ENCODE measurements at places on chromosomes 5 and 9.
A peak's percentile ranks its signal among the peaks of the same experiment; 100 is the strongest.

- DNase-seq: no peak
Measured at GRCh38 chr9:135135171-135135928, 47.9 kb downstream of the OLFM1 start.

DNA sequence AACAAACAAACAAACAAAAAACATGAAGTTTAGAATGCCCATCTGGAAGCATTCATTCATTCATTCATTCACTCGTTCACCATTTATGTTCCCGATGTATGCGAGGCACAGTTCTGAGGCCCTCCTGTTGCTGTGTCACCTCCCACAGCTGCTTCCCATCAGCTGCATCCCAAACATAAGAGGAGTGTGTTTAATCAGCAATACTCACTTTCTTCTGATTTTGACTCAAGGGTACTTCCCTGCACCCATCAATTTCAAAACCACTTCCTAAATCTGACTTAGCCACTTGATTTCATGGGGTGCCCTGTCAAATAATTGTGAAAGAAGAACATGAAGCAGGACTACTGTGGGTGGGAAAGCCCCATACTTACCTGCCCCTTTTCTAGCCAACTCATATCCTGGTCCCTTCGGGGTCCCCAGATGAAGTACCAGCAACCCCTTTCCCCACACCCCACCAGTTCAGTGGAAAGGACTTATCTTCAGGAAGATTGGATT is 128.0 kb upstream of the IL12B start:
- DNase-seq: no peak

DNA sequence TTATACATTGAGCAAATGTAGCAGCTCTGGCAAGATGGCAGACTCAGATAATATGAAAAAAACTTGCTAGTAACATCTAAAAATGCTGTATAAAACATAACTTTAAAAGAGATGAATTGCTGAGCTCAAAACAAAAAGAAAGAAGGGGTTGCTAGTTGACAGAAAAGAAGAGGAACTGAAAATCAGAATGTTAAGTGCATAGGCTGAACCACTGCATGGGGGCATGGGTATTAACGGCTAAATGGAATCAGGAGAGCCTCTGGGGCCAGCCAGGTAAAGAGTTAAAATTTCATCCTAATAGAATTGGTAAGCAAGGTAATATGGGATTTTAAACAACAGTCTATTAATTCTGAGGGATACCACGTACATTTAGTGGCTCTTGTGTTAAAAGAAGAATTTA is 146.8 kb downstream of the SMC2 start:
- DNase-seq: no peak

GRCh38 chr5:160272264-160272663 is 40.1 kb downstream of the CCNJL start:
- DNase-seq: no peak

GRCh38 chr9:2396622-2397285 is 224.8 kb upstream of the VLDLR start:
- no peak for DNase-seq

DNA sequence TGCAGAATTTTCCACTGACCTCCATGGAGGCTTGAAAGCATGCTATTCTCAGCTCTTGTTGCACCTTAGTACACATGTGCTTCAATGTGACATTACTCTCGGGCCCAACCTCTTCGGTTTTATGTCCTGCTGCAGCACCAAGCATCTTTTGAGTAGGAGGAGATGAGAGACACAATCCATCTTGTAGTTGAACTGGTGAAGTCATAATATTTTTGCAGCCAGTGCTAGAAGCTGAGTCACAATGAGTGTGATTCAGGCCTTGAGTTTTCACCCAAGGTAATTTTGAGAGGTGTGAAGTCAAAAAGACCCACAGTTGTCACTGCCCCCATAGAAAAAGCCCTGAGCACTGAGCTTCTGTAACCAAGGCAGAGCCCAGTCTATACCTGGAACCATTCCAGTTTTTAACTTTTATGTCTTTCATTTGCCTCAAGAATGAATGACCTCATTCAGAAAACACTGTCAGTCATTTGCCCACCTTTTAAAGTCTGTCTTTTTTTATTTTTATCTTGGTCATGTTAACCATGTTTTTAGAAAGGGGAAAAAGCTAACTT is 117.7 kb downstream of the ZNF462 start:
- no peak for DNase-seq

DNA sequence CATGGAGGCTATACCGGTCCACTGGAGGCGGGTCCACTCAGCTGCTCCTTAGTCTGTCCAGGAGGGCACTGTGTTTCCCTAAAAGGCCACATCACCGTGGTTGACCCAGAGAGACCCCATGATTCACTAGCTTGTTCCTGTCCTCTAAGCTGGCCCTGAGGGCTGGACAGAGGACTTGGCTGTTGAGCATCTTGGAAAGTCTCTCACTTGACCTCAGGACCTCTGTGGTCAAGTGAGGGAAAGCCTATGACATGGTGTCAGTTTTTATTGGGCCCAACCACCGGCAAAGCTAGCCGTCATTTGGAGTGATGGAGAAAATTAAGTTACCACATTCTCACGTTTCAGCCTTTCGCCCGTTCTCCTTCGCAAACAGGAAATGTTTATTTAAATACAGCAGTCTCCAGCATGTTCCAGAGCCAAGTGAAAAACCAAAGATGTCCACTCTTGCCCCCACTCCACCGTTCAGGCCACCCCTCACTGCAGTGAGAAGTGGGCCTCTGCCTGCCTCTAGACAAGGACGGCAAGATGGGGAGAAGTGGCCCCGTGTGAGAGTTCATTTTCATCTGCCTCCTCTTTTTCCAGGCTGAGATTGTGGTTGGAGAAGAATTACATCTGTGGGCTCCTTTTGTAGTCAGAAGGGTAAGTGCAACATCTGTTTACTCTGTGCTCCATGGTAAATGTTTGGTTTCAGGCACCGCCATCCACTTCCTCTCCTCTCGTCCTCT is 4.4 kb downstream of the SLIT3 start:
- DNase-seq: no peak

- DNase-seq: no peak
Measured at GRCh38 chr9:128020692-128021091, 39.9 kb upstream of the EEIG1 start.

GRCh38 chr9:127210851-127211730 is 53.5 kb upstream of the GARNL3 start:
- DNase-seq: no peak

- DNase-seq: no peak
Measured at GRCh38 chr5:74541381-74541781, 99.1 kb downstream of the ENC1 start.

DNA sequence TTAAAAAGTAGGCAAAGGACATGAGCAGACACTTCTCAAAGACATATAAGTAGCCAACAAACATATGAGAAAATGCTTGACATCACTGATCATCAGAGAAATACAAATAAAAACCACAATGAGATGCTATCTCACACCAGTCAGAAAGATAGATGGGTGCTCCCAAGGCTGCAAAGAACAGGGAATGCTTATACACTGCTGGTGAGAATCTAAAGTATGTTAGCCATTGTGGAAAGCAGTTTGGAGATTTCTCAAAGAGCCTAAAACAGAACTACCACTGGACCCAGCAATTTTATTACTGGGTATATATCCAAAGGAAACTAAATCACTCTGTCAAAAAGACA is 154.2 kb downstream of the NDUFS4 start:
- no peak for DNase-seq

- DNase-seq: no peak
Measured at GRCh38 chr5:143434261-143435209, 31.0 kb upstream of the NR3C1 start.

GRCh38 chr5:113024076-113024697 is 47.6 kb downstream of the DCP2 start:
- DNase-seq: no peak

DNA sequence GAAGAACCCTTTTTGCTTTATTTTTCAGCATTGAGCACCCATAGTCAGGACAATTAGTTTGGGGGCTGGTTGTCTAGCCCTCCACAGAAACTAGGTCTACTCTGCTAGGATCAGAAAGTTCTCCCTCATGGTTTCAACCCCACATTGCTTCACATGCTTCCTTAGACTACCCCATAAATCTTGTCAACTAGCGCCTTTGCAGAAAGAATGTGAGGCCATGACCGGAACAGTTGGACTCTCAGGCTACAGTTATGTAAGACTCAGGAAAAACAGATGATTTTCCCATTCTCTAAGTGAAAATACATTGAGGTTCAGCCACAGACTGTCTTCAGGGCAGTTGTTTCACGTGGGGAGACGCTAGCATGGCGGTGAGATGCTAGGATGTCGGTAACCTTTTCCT is 255.6 kb downstream of the NR3C1 start:
- DNase-seq: no peak

DNA sequence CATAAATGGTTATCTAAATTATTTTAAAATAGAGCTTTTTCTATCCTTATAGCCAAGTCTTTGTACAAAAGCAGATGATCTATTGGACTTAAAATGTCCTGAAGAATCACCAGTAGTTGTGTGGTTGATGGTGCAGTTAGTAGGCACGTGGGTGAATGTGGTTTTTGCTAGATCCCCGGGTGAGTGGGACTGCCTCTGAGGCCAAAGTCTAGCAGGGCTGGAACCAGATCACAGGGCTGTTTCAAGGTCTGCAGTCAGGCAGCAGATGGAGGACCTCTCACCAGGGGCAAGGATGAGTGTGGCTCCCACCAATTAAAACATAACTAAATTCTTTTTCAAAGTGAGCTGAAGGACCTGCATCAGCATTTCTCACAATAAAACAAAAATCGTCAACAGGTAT is 604.7 kb upstream of the FTMT start:
- no peak for DNase-seq

GRCh38 chr5:76818844-76819831 is at the start of gene F2RL1:
Gene F2RL1 (plus strand): TSS chr5:76819030. CDS start chr5:76819183, 153 bp downstream.
- peak; percentile 67 for DNase-seq

GRCh38 chr5:72612810-72613209 is 105.6 kb upstream of the ZNF366 start:
- DNase-seq: no peak

DNA sequence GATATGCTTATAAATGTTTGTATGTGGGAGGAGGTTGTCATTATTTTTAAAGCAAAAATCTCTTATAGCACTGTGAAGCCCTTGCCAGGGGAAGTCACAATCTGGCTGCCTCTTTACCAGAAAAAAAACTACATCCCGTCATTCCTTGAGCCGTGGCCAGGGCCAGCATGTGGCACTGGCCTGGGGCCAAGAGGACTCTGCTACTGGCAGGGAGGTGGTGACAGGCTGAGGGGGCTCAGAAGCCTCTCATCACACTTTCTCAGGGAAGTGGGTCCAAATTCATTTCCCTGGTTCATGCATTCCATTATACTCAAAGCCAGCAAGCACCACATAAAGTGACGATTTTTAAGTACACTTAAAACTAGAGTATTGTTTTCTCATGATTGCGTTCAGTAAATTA is 457.3 kb downstream of the ZNF608 start:
- DNase-seq: peak; percentile 72
